CD4-positive, alpha-beta T cell treated with Interleukin-12 subunit alpha and Interleukin-12 subunit beta, for 1 hour (primary cell): ENCODE measurements at places on chromosomes 6 and 20.

DNA sequence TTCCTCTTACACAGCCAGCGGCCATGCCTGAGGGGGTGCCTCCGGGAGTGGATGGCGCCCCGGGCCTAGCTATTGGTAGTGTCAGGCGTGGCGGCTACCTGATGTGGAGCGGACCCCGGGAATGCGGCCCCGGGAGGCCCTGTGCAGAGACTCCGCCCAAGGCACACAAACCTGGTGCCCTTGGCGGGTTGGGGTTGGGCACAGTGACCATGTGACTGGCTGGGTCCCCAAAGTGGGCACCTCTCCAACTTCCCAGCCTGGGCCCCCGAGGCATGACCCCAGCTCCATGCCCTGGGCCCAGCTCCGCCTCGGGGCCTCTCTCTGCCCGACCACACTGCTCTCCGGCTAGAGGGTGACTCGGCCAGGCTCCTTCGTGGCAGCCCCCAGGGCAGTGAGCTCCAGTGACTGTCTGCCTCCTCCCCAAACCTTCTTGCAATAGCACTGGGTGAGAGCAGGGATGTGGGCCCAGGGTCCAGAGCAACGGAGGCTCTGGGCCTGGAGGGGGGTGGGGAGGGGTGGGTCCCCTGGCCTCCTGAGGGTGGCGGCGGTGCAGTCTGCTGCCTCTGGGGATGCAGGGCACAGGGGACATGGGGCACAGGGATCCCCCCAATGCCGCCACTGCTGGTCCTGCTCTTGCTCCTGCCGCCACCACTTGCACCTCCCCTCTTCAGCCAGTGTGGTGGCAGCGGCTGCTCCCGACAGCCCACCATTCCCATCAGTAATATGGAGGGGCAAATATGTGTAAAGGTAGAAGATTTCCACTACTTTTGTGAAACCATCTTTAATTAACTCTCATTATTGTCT is 942.9 kb upstream of the EPHA7 start:
- DNase-seq = no peak

DNA sequence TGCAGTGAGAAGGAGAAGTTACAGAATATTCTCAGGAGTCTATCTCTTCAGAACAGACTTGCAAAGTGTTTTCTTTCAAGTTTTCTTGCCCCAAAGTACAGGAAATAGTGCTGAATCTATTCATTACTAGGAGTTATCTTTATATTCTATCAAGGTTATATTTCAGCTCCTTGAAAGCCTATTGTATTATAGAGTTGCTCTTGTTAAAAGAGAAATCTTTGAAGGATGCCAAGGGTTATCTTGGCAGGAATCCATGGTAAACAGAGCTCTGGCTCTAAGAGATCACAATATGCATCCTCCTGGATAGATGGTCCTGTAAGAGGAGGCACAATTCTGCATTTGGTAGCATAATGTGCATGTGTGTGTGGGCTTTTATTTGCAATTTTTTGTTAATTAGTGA is 21.2 kb upstream of the SNRPB2 start:
- no peak for DNase-seq

DNA sequence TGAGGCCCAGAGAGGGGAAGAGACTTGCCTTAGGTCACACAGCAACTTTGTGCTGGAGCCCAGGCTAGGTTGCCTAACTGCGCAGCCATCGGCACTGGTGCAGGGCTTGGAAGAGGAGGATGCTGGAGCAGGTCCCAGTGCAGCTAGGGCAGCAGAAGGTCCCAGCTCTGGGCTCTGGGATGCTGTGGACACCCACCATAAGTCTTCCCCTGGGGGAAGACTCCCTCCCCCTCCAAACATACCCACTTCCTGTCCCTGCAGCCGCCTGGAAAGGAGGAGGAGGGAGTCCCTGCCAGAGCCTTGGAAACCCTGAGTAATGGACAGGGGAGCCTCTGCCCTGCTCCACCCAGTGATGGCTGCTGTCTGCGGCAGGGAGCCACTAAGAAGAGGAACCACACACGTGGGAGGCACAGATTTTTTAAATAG is 93.6 kb downstream of the NCR2 start:
- no peak for DNase-seq

- DNase-seq = no peak
Measured at GRCh38 chr20:4451487-4452081, 270.1 kb upstream of the PRND start.

- no peak for DNase-seq
Measured at GRCh38 chr6:101640131-101640530, 246.6 kb downstream of the GRIK2 start.

DNA sequence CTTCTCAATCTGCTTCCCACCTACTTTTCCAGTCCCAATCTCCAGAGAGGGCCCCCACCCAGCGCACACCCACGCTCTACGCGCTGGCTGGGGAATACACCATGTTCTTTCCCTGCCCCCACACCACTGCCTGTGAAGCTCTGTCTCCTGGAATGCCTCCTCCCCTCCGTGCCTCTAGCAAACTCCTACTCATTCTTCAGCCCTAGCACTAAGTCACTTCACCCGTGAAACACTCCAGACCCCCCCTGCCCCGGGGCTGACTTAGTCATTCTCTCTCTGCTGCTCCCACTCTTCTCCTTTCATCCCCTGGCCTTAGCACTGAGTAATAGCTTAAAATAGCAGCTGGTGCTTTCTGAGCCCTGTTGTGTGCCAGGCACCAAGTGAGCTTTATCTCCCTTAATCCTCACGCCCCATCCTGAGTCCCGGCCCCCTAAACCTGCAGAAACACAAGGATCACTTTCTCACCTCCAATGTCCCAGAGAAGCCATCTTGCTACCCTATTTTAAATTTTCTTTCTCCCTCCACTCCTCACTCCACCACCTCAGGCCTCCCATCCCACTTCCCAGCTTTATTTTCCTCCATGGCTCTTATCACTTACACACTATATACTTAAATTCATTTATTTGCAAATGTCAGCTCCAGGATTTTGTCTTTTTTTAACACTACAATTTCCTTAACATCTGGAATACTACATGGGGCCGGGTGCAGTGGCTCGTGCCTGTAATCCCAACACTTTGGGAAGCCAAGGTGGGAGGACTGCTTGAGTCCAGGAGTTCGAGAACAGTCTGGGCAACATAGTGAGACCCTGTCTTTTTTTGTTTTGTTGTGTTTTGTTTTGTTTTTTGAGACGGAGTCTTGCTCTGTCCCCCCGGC is 6.3 kb upstream of the PARD6B start:
- DNase-seq = no peak

DNA sequence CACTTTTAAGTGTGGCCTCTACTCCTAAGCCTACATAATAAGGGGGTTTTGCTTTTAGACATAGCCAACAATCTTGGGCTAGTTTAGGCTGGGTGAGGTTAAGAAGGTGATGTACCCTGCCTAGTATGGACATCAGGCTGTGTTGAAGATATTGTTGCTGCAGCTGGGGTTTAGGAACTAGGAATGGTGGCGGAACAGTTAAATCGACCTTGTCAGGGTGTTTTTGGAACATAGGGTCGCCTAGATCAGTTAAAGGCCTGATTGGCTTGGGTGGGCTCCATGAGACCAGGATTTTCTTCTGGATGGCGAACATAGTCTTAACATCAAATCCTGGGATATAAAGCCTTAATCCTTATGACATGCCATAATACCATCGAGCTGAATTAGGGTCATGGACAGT is 156.1 kb downstream of the TRIM27 start:
- no peak for DNase-seq

DNA sequence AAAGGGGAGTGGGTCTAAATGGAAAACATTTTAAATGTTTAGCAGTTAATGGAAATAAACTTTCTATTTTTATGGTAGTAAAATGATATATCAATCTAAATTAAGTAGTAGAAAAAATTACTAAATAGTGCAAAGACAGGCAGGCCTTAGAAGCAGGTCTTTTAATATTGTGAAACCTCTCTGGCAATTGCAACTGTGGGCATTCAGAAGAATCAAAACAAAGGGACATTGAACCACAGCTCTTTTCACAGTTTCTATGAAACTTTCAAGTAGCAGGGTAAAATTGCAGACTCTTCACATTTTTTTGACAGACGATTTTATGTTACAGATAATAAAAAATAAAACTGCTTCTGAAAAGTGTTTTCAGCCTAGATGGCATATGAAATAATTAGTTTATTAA is 533.7 kb downstream of the BCKDHB start:
- DNase-seq = no peak

DNA sequence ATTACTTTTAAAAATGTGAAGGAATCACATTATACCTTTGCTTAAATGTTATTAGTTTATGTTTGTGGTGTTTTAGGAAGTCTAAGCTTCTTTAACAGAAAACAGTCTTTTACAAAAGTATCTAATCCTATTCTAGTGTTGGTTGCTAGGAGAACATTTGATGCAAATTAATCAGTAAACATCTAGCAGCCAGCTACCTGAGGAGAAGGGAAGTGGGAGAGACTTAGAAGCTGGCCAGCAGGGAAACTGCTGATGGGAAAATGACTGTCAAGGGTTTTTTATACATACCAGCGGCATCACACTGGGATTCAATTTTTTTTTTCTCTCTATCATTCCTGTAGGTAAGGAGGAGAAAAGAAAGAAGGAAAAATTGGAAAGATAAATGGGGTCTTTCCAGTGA is 686.0 kb upstream of the MMS22L start:
- no peak for DNase-seq

GRCh38 chr6:142699391-142699790 is 245.6 kb downstream of the HIVEP2 start:
- DNase-seq = no peak

DNA sequence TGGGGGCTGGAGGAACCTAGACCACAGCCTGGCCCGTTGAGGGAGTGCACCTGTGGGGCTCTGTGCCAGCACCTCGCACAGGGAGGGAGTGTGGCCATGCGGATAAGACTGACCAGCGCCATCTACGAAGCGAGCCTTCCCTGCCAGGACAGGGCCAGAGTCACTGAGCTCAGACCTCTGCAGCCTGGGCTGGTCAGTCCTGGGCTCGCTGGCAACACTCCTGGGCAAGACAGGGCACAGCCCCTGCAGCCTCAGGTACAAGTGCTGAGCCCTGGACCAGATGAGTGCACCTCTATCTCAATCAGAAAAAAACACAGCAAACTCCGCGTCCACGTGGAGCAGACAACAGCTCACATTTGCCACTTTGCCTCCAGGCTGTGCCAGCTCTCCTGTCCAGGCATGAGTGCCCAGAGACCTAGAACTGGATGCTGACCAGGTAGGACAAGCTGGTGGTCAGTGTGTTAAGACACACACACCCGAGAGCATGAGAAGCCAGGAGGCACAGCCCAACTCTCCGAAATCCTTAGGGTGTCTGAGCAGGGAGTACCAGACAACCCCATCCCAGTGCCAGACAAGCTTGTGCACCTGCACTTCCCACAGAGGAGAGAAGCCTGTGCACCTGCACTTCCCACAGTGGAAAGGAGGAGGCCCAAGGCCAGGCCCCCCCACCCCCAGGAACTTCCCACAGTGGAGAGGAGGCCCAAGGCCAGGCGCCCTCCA is 4.9 kb downstream of the ARFRP1 start:
- DNase-seq = no peak

GRCh38 chr6:5405976-5406375 is 144.7 kb downstream of the FARS2 start:
- no peak for DNase-seq

DNA sequence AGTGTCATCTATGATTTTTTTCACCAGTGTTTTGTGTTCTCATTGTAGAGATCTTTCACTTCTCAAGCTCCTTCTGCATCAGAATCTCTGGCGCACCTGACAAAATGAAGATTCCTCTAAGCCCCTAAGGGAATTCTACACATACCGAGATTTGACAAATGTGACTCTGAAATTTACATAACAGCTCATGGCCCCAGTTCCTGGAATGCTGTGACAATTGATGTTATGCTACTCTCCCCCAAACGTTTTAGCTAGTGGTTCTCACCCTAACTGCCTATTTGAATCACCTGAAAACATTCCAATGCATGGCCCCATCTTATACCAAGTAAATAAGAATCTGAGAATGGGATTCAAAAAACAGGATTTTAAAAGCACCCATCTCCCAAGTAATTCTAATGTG is 162.1 kb upstream of the FKBP1C start:
- DNase-seq = no peak

GRCh38 chr20:54642864-54643667 is 167.7 kb downstream of the DOK5 start:
- no peak for DNase-seq

- no peak for DNase-seq
Measured at GRCh38 chr20:50453533-50454244, 56.5 kb upstream of the PTPN1 start.

- no peak for DNase-seq
Measured at GRCh38 chr20:16713066-16713465, 16.8 kb upstream of the SNRPB2 start.

DNA sequence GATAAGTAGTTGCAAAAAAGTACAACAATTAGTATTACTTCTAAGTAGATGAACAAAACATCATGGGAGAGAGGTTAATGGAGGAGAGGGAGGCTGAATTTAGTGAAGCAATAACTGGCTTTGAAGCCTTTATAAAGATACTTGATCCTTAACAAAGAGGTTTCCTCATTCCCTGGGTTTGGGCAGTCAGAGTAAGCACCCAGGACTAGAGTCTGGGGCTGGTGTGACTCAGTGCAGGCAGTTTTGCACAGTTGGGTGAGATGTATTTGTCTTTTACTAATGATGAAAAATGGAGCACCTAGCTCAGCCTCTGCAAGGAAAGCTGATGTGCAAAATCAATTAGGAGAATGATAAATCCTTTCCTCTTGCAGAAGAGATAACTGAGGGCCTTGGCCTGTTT is 11.8 kb upstream of the OPN5 start:
- no peak for DNase-seq

DNA sequence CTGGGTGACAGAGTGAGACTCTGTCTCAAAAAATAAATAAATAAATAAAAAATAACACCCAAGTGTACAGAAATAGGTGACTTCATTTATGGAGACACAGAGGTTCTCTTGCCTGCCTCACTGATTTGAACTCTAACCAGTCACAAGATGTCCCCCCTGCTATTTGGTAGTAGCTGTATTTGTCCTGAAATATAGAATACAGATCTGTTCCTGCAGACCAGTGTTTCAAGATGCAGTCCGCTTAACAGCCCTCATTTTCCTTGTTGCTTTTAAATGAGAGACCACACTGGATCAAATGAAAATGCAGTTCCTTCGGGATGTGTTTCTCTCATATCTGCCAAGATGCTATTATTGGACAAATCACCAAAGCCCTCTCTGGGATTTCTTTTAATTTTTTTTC is 7.6 kb downstream of the PLCB4 start:
- DNase-seq = no peak
